ENCODE measurements at places on chromosomes 4 and X. TPM values are rescaled to one million over a fixed set of nuclear protein-coding genes. Genes with fewer than 3 reads are reported as not detected.

The EREG gene
- not detected for total RNA-seq

The CENPVL3 gene
- total RNA-seq = not detected

DNA sequence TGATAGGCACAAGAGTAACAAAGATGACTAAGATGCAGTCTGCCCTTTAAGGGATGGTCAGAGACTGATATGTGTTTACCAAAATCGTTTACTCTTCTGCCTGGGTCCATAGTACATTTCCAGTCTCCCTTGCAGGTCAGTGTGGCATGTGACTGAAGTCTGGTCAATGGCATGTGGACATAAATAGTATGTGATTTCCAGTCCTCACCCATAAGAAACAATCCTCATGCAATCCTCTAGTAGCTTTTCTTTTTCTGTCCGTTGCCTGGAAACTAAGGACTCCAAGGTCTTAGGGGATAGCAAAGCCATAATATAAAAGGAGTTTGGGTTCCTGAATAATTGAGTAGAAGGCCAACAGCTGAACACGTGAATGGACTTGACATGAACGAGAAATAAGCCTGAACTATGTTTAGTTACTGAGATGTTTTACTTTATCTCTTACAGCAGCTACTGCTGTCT, 1.1 kb downstream of the SLC9B2 start:
- peaks cover 38% of the 10 kb centered on the region for H3K4me1 ChIP-seq
- H3K4me3 ChIP-seq = peak overlapping the region; percentile 80
- no peak for DNase-seq
- no peaks in the 10 kb centered on the region for H3K27me3 ChIP-seq
- H3K36me3 ChIP-seq = peaks cover 10% of the 10 kb centered on the region

The HMGN5 gene
- 1.6 TPM for total RNA-seq

The SPANXN2 gene
- total RNA-seq = not detected

DNA sequence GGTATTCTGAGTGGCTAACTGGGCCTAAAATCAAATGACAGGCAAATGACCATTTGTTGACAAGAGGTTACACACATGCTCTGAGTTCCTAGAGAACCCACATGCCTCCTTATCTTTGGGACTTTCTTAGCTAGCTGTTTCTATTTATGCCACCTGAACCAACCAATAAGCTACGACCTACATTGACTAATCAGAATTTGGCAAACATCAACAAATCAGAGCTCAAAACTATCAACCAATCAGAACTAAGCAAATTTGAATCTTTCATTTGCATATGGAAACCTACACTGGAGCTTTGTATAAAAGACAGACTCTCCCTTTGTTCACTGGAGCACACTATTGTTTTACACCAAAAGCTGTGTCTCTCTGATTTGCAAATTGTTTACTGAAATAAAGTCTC, 192.0 kb downstream of the CXXC4 start:
- H3K36me3 ChIP-seq = no peaks in the 10 kb centered on the region
- H3K4me3 ChIP-seq = no peak overlapping the region
- no peaks in the 10 kb centered on the region for H3K27me3 ChIP-seq
- H3K4me1 ChIP-seq = no peaks in the 10 kb centered on the region
- no peak overlapping the region for H3K27ac ChIP-seq
- no peak for DNase-seq

DNA sequence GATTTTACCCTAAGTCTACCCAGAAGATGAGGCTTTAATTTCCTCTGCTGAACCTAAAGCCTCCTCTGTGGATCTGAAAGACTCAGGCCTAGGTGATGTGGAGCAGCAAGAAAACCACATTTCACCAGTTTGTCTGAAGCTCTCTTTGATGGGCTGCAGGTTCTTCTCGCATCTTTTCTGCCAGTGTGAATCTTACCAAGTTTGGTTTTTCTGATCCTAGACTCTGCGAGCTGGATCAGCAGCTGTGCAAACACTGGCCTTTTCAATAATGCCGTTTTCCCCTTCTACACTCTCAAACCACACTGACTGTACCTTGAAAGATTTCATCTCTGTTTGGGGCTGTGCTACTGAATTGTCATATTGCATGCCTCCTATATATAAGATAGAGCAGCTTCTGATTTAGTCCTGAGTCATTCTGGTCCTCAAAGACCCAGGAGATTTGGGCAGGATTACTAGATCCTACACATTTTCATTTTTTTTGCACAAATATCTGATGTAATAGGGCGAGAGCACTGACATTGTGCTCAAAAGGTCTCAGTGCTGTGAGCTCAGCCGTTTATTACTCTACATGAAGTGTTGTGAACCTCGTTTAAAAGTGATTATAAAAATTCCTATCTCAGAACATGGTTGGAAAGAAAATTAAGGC, 133.6 kb upstream of the FAM9C start:
- H3K36me3 ChIP-seq = no peaks in the 10 kb centered on the region
- peaks cover 2% of the 10 kb centered on the region for H3K27me3 ChIP-seq
- no peak overlapping the region for H3K4me3 ChIP-seq
- no peak overlapping the region for H3K27ac ChIP-seq

The SLC2A9 gene
- total RNA-seq = 1.6 TPM

- H3K4me1 ChIP-seq = no peaks in the 10 kb centered on the region
- H3K27ac ChIP-seq = no peak overlapping the region
- H3K36me3 ChIP-seq = no peaks in the 10 kb centered on the region
Observed at GRCh38 chr4:76095568-76095967, 21.1 kb downstream of the ART3 start.

- H3K36me3 ChIP-seq = no peaks in the 10 kb centered on the region
- H3K27me3 ChIP-seq = no peaks in the 10 kb centered on the region
- H3K27ac ChIP-seq = no peak overlapping the region
- DNase-seq = no peak
Observed at GRCh38 chr4:170414961-170415360, 325.2 kb upstream of the AADAT start.

GRCh38 chr4:109233570-109233969, 68.9 kb downstream of the COL25A1 start:
- no peak overlapping the region for H3K4me3 ChIP-seq
- H3K27me3 ChIP-seq = peaks cover 8% of the 10 kb centered on the region
- no peak overlapping the region for H3K27ac ChIP-seq
- H3K36me3 ChIP-seq = no peaks in the 10 kb centered on the region
- no peaks in the 10 kb centered on the region for H3K4me1 ChIP-seq
- no peak for DNase-seq

The SSX2 gene
- total RNA-seq = not detected

- no peak overlapping the region for H3K4me3 ChIP-seq
- no peaks in the 10 kb centered on the region for H3K4me1 ChIP-seq
- no peaks in the 10 kb centered on the region for H3K36me3 ChIP-seq
- no peak overlapping the region for H3K27ac ChIP-seq
Observed at GRCh38 chrX:34365471-34365870, 233.4 kb upstream of the FAM47A start.

GRCh38 chr4:28221536-28221935, 1360.9 kb downstream of the STIM2 start:
- H3K4me1 ChIP-seq = no peaks in the 10 kb centered on the region
- no peak for DNase-seq
- H3K27ac ChIP-seq = no peak overlapping the region

DNA sequence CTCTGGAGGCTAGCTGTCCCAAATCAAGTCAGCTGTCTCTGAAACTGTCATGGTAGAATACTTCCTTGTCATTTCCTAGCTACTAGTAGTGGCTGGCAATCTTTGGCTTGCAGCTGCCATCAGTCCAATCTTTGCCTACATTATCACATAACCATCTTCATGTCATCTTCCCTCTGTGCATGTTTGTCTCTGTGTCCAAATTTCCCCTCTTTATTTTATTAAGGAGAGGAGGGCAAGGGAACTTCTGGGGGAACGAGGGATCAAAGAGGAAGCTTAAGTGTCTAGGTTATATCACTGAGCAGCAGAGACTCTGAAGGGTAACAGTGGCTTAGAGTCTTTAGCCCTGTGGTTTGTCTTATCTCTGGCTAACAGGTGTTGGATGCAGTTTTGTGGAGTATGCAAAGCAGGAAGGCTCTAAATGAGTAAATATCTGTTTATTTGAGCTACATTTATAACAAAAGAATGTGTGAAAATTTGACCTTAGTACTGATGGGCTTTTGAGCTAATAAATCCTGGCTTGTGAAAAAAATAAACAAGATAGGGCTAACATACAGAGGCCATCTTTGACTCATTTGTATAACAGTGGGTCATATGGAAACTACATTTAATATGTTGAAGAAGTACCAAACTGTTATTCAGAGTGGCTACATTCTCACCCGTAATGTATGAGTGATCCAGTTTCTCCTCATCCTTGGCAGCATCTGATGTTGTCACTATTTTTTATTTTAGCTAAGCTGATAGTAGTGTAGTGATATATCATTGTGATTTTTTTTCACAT, 49.4 kb upstream of the ENOX2 start:
- H3K4me1 ChIP-seq = no peaks in the 10 kb centered on the region
- peaks cover 6% of the 10 kb centered on the region for H3K27me3 ChIP-seq
- H3K4me3 ChIP-seq = no peak overlapping the region
- H3K36me3 ChIP-seq = peaks cover 1% of the 10 kb centered on the region

The CXCL3 gene
- 0.17 TPM for total RNA-seq

GRCh38 chr4:173413036-173413435, 14.1 kb upstream of the SCRG1 start:
- no peak overlapping the region for H3K4me3 ChIP-seq
- no peaks in the 10 kb centered on the region for H3K4me1 ChIP-seq
- no peaks in the 10 kb centered on the region for H3K36me3 ChIP-seq
- no peak for DNase-seq
- no peaks in the 10 kb centered on the region for H3K27me3 ChIP-seq

DNA sequence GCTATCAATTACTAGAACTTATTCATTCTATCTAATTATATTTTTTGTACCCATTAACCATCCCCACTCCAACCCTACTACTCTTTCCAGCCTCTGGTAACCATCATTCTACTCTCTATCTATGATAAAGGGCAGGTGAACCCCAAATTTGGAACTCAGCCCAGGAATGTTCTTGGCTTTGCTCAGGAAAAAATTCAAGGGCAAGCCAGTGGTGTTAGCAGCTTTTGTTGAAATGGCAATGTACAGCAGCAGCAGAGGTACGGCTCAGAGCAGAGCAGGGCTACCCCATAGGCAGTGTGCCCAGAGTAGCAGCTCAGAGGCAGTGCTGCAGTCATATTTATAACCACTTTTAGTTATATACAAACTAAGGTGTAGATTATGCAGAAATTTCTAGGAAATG, 138.2 kb downstream of the RNF150 start:
- H3K4me3 ChIP-seq = no peak overlapping the region
- no peaks in the 10 kb centered on the region for H3K4me1 ChIP-seq
- no peaks in the 10 kb centered on the region for H3K36me3 ChIP-seq
- H3K27me3 ChIP-seq = no peaks in the 10 kb centered on the region

DNA sequence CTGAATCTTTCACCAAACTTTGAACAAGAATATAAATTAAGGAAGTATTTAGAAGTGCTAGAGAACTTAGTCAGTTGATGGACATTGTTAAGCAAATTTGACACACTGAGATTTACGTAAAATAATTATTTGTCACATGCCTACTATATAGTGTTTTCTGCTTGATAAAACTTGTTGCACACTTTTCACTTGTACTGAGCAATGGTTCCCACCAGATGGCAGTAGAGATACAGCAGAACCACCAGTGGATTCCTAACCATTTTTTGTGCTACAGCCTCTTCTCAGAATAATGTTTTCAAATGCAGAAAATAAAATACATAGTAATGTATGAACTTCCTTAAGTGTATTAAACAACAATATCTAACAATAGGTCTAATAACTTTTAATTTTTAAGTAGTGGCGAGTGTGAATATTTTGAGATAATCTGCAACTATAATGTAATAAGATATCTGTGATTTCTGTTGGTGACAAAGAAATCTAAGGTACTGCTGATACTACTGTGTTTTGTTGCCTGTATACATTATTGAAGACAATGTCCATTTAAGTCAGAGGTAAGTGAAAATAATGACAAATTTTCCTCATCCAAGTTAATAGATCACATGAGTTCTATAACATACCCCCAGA, 81.2 kb downstream of the APOOL start:
- H3K4me1 ChIP-seq = no peaks in the 10 kb centered on the region
- H3K27ac ChIP-seq = no peak overlapping the region
- H3K4me3 ChIP-seq = no peak overlapping the region

The TMEM156 gene
- 14.0 TPM for total RNA-seq

GRCh38 chr4:7444314-7444713, 9.6 kb upstream of the PSAPL1 start:
- DNase-seq = no peak
- no peak overlapping the region for H3K27ac ChIP-seq
- H3K4me3 ChIP-seq = no peak overlapping the region
- peaks cover 1% of the 10 kb centered on the region for H3K4me1 ChIP-seq
- H3K36me3 ChIP-seq = no peaks in the 10 kb centered on the region
- H3K27me3 ChIP-seq = no peaks in the 10 kb centered on the region

DNA sequence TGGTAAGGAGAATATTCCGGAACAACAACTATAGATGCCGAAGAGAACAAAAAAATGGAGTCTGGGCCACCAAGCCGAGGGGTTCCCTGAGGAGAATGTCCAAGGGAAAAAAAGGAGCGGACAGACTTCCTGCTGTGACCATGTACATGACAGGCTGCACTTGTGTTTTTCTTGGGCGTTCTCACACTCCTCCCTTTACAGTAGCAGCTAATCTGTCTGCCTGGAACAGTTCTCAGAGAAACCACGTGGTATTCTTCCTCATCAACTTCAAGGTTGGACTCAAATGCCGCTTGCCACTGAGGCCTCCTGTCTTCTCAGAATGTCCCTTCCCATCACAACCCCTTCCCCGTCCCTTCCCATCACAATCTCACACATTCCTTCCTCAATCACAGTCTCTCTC, 30.8 kb upstream of the MTNR1A start:
- no peaks in the 10 kb centered on the region for H3K36me3 ChIP-seq
- H3K4me1 ChIP-seq = no peaks in the 10 kb centered on the region
- peak overlapping the region; percentile 2 for H3K27ac ChIP-seq
- no peak for DNase-seq
- peaks cover 5% of the 10 kb centered on the region for H3K27me3 ChIP-seq

The FAM9B gene
- not detected for total RNA-seq

GRCh38 chrX:150514462-150514861, 54.0 kb upstream of the MTM1 start:
- H3K4me3 ChIP-seq = no peak overlapping the region
- peaks cover 2% of the 10 kb centered on the region for H3K27me3 ChIP-seq
- no peak overlapping the region for H3K27ac ChIP-seq
- no peak for DNase-seq
- H3K36me3 ChIP-seq = no peaks in the 10 kb centered on the region

DNA sequence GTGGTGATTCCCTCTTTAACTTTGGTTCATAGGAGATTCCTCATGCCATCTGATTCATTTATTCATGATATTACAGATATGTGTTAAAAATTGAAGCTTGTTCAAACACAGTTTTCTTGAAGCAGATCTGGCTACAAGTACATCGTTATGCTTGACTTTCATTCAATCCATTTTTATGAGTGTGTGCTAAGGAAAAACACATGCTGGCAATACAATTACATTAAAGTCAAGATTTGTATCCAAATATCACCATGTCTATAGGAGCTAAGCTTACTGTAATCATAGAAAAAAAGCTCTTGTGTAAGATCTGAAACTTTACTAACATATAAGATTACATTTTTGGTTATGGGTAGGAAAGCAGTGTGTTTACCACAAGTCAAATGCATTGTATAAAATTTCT, 151.8 kb upstream of the FAT1 start:
- no peaks in the 10 kb centered on the region for H3K36me3 ChIP-seq
- no peak overlapping the region for H3K4me3 ChIP-seq
- no peak for DNase-seq
- no peaks in the 10 kb centered on the region for H3K27me3 ChIP-seq

GRCh38 chr4:159552979-159553768, 450.3 kb downstream of the RAPGEF2 start:
- no peak overlapping the region for H3K27ac ChIP-seq
- no peaks in the 10 kb centered on the region for H3K27me3 ChIP-seq
- no peaks in the 10 kb centered on the region for H3K4me1 ChIP-seq
- H3K4me3 ChIP-seq = no peak overlapping the region
- H3K36me3 ChIP-seq = no peaks in the 10 kb centered on the region

The TKTL2 gene
- total RNA-seq = not detected

All from activated naive CD8-positive, alpha-beta T cell treated with anti-CD3 and anti-CD28 coated beads, Interleukin-2, amount 10 ng/mL, durations not matched to agents 7 days and 5 days (primary cell).